H1 (cell line): ENCODE measurements at places on chromosomes 2 and 18. TPM values are rescaled to one million over a fixed set of nuclear protein-coding genes. Genes with fewer than 3 reads are reported as not detected.

DNA sequence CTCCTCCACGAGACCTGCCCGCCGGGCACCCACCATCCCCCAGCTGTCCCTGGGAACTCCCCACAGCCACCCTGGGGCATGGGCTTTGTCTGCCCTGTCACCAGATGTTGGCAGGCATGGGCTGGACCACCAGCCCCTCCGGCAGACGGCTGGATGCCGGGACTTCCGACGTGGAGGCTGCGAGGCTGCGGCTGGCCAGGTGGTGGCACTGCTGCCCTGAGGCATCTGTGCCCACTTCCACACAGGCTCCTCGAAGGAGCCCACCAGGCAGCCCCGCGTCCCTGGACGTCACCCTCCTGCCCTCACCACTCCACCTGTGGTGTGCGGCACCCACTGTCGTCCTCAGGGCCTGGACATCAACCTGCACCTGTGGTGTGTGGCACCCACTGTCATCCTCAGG, 319.9 kb upstream of the SALL3 start:
- H3K27ac ChIP-seq, result no peak overlapping the region
- no peak overlapping the region for H3K4me3 ChIP-seq
- no peaks in the 10 kb centered on the region for H3K36me3 ChIP-seq

DNA sequence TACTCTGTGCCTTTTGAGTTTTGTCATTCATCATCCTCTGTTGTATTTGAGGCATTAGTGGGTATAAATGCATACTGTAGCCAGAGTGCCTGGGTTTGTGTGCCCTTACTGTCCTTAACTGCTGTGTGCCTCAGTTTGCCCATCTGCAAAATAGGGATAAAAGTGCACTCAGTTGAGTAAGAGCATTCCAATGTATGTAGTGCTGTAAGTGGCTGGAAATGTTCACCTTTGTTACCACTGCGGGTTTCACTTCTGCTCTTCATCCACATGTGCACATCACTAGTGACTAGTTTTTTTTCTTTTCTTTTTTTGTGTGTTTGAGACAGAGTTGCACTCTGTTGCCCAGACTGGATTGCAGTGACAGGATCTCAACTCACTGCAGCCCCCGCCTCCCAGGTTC, 39.9 kb downstream of the PLEKHB2 start:
- no peak for DNase-seq
- no peak overlapping the region for H3K27ac ChIP-seq
- no peaks in the 10 kb centered on the region for H3K4me1 ChIP-seq

- no peak overlapping the region for H3K27ac ChIP-seq
- DNase-seq, result no peak
- H3K4me3 ChIP-seq, result no peak overlapping the region
Measured at GRCh38 chr2:177234267-177234666, 21.7 kb downstream of the HNRNPA3 start.

The EML4 gene
- total RNA-seq, result 99.4 and 104 TPM in 2 replicates

GRCh38 chr18:75818383-75818782, 390.9 kb upstream of the SMIM21 start:
- H3K4me1 ChIP-seq, result no peaks in the 10 kb centered on the region
- DNase-seq, result no peak
- H3K4me3 ChIP-seq, result no peak overlapping the region
- H3K36me3 ChIP-seq, result no peaks in the 10 kb centered on the region
- H3K27ac ChIP-seq, result no peak overlapping the region

GRCh38 chr2:234702731-234703225, 205.9 kb upstream of the ARL4C start:
- H3K27ac ChIP-seq, result no peak overlapping the region
- peaks cover 5% of the 10 kb centered on the region for H3K4me1 ChIP-seq
- no peak overlapping the region for H3K4me3 ChIP-seq
- no peak for DNase-seq
- H3K36me3 ChIP-seq, result no peaks in the 10 kb centered on the region

DNA sequence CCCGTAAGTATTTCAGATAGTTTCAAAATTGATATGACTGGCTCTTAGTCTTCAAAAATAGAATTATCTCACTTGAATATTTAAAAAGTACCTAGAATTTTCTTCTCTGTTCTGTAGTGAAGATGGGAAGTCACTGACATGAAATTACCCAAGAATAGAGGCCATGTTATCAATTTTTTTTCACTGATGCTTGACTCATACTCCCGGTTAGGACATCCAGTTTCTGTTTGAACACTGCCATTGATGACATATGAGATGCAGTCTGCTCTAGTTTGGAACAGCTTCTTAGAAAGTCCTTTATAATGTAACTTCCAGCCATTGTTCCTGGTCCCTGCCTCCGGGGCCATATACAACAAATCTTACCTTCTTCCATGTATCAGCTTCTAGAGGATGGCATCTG, 26.0 kb downstream of the MAP3K20 start:
- no peaks in the 10 kb centered on the region for H3K36me3 ChIP-seq
- no peaks in the 10 kb centered on the region for H3K27me3 ChIP-seq
- H3K4me3 ChIP-seq, result no peak overlapping the region
- DNase-seq, result no peak
- H3K27ac ChIP-seq, result no peak overlapping the region

GRCh38 chr2:14909795-14910194, 277.3 kb downstream of the LRATD1 start:
- no peaks in the 10 kb centered on the region for H3K27me3 ChIP-seq
- H3K4me1 ChIP-seq, result peaks cover 6% of the 10 kb centered on the region
- no peaks in the 10 kb centered on the region for H3K36me3 ChIP-seq
- no peak overlapping the region for H3K4me3 ChIP-seq

GRCh38 chr18:11369556-11369955, 220.2 kb upstream of the PIEZO2 start:
- DNase-seq, result no peak
- no peak overlapping the region for H3K4me3 ChIP-seq
- H3K27ac ChIP-seq, result no peak overlapping the region
- H3K27me3 ChIP-seq, result no peaks in the 10 kb centered on the region
- H3K4me1 ChIP-seq, result peaks cover 3% of the 10 kb centered on the region

The DNAJC27 gene
- 3.7 and 4.5 TPM in 2 replicates for total RNA-seq

The LINC00305 gene
- total RNA-seq, result not detected in 2 replicates

- no peaks in the 10 kb centered on the region for H3K4me1 ChIP-seq
- H3K27ac ChIP-seq, result no peak overlapping the region
- H3K27me3 ChIP-seq, result no peaks in the 10 kb centered on the region
Measured at GRCh38 chr18:67211646-67212045, 304.9 kb downstream of the DSEL start.

The ALPG gene
- 0.56 and 0.75 TPM in 2 replicates for total RNA-seq

GRCh38 chr2:143162997-143163396, 33.8 kb downstream of the ARHGAP15 start:
- H3K4me3 ChIP-seq, result no peak overlapping the region
- H3K27me3 ChIP-seq, result no peaks in the 10 kb centered on the region
- no peak for DNase-seq
- no peaks in the 10 kb centered on the region for H3K4me1 ChIP-seq
- no peaks in the 10 kb centered on the region for H3K36me3 ChIP-seq

- DNase-seq, result no peak
- H3K27me3 ChIP-seq, result no peaks in the 10 kb centered on the region
- no peaks in the 10 kb centered on the region for H3K36me3 ChIP-seq
- no peaks in the 10 kb centered on the region for H3K4me1 ChIP-seq
- H3K4me3 ChIP-seq, result no peak overlapping the region
- no peak overlapping the region for H3K27ac ChIP-seq
Measured at GRCh38 chr2:187013058-187013457, 164.1 kb upstream of the ZSWIM2 start.

The TRPM8 gene
- total RNA-seq, result 0.54 TPM in 1 of 2 replicates, not detected in the other

GRCh38 chr18:2958819-2959298, 54.1 kb downstream of the LPIN2 start:
- H3K4me3 ChIP-seq, result no peak overlapping the region
- no peak for DNase-seq
- H3K27me3 ChIP-seq, result no peaks in the 10 kb centered on the region
- H3K27ac ChIP-seq, result no peak overlapping the region
- H3K36me3 ChIP-seq, result no peaks in the 10 kb centered on the region; the same call in none of the 2 replicates

GRCh38 chr2:237227592-237228280, 142.0 kb downstream of the COPS8 start:
- no peak for DNase-seq
- no peaks in the 10 kb centered on the region for H3K36me3 ChIP-seq
- H3K4me3 ChIP-seq, result no peak overlapping the region
- no peaks in the 10 kb centered on the region for H3K4me1 ChIP-seq
- H3K27ac ChIP-seq, result no peak overlapping the region

GRCh38 chr2:1907291-1907690, 163.0 kb upstream of the PXDN start:
- no peaks in the 10 kb centered on the region for H3K27me3 ChIP-seq
- H3K4me3 ChIP-seq, result no peak overlapping the region
- H3K4me1 ChIP-seq, result no peaks in the 10 kb centered on the region
- DNase-seq, result no peak

The MFSD6 gene
- total RNA-seq, result 5.1 and 6.3 TPM in 2 replicates

- H3K27me3 ChIP-seq, result no peaks in the 10 kb centered on the region
- no peak for DNase-seq
- H3K36me3 ChIP-seq, result no peaks in the 10 kb centered on the region
- no peak overlapping the region for H3K27ac ChIP-seq
- no peaks in the 10 kb centered on the region for H3K4me1 ChIP-seq
- no peak overlapping the region for H3K4me3 ChIP-seq
Measured at GRCh38 chr2:53091183-53091582, 676.4 kb upstream of the CHAC2 start.

DNA sequence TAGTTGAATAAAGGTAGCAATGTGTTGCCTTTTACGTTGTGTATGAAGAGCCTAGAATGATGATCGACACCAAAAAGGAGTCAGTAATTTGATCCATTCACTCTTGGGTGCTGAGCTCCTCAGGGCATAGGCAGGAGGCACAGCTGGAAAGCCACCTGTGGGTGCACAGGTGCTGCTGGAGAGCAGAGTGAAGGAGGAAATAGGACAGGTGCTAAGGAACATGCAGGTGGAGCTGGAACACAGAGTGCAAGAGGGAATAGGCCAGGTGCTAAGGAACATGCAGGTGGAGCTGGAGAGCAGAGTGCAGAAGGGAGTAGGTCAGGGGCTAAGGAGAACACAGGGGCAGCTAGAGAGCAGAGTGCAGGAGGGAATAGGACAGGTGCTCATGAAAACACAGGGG, 86.1 kb downstream of the SH3YL1 start:
- no peak overlapping the region for H3K27ac ChIP-seq
- H3K4me3 ChIP-seq, result no peak overlapping the region
- no peaks in the 10 kb centered on the region for H3K27me3 ChIP-seq
- H3K4me1 ChIP-seq, result no peaks in the 10 kb centered on the region

DNA sequence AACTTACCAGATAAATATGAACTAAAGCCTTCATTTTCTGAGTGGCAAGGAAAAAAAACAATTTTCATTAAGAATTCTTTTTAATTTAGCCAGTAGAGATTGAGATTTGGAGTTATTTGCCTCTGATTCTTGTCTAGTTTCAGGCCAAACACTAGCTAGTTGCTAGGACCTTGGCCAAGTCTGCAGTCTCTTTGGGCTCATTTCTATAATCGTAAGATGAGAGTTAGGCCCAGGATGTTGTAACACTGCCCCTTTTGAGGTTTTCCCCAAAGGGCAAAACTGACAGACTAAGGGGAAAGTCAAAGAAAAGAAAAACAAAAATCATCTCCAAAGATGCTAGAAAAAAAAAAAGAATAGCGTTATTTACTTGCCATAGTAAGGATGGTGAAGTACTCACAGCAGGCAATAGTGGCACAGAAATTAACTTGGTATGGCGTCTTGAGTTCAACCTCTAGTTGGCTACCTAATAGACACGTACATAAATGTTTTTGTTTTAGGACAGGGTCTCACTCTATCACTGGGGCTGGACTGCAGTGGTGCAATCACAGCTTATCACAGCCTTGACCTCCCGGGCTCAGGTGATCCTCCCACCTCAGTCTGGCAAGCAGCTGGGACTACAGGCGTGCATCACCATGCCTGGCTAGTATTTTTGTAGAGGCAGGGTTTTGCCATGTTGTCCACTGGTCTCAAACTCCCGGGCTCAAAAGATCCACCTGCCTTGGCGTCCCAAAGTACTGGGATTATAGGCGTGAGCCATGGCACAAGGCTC, 23.0 kb upstream of the ADAM17 start:
- H3K4me1 ChIP-seq, result no peaks in the 10 kb centered on the region
- H3K4me3 ChIP-seq, result no peak overlapping the region
- DNase-seq, result no peak
- no peak overlapping the region for H3K27ac ChIP-seq
- no peaks in the 10 kb centered on the region for H3K27me3 ChIP-seq

The POTEI gene
- 0.19 and 0.20 TPM in 2 replicates for total RNA-seq

DNA sequence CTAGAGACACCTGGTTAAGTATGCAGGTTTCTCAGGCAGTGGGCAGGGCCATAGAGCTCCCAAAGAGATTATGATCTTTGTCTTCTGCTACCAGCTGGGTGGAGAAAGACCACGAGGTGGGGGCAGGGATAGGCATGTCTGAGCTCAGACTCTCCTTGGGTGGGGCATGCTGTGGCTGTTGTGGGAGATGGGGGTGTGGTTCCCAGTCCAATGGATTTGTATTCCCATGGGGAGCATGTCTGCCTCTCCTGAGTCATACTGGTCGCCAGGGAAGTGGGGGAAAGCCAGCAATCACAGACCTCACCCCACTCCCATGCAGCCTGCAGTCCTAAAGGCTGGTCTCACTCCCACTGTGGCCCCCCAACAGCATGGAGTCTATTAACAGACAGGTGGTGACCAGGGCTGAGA, 31.4 kb upstream of the RHOB start:
- H3K4me1 ChIP-seq, result peaks cover 2% of the 10 kb centered on the region; the same call in 1 of the 2 replicates
- no peak overlapping the region for H3K4me3 ChIP-seq
- no peaks in the 10 kb centered on the region for H3K27me3 ChIP-seq
- no peaks in the 10 kb centered on the region for H3K36me3 ChIP-seq
- H3K27ac ChIP-seq, result no peak overlapping the region
- DNase-seq, result no peak

GRCh38 chr2:237431372-237431771, 17.4 kb upstream of the COL6A3 start:
- no peaks in the 10 kb centered on the region for H3K27me3 ChIP-seq
- H3K4me1 ChIP-seq, result no peaks in the 10 kb centered on the region; the same call in 1 of the 2 replicates
- H3K4me3 ChIP-seq, result no peak overlapping the region
- H3K36me3 ChIP-seq, result no peaks in the 10 kb centered on the region
- DNase-seq, result no peak

DNA sequence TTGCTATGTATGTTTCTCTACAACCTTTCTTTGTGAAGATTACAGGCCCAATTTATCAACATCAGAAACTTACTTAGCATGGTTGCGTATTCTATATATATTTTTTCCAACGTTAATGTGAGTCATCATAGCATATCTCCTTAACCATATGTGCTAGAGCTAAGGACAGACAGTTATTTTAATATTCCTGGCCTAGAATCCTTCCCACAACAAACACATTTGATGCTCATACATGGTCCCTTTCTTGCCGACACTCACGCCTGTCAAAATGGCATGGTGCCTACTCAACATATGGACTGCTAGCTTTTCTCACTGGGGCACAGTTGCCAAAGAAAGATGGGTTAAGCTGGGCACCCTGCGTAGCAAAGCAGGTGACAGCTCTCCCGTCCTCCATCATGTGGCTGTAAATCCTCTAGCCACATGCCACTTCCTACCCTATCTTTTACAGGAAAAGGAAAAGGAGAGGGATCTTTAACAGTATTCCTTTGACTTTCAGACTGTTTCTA, 75.2 kb upstream of the GALNT5 start:
- H3K4me3 ChIP-seq, result no peak overlapping the region
- no peak overlapping the region for H3K27ac ChIP-seq
- H3K27me3 ChIP-seq, result no peaks in the 10 kb centered on the region
- no peaks in the 10 kb centered on the region for H3K36me3 ChIP-seq
- no peak for DNase-seq

The TMEM247 gene
- not detected in 2 replicates for total RNA-seq
